ENCODE measurements at places on chromosomes 5 and 9. TPM values are rescaled to one million over a fixed set of nuclear protein-coding genes. Genes with fewer than 3 reads are reported as not detected.

Gene TAF11L4
- not detected for total RNA-seq

Gene SUSD3
- 0.13 TPM for total RNA-seq

Gene ACTBL2
- not detected for total RNA-seq

Gene CD72
- not detected for total RNA-seq

Gene ATP10B
- total RNA-seq, result not detected

Gene NR2F1
- total RNA-seq, result 39.2 TPM

Gene BRINP1
- 0.14 TPM for total RNA-seq

Gene LHX6
- under 0.01 TPM for total RNA-seq

Gene SLC46A2
- total RNA-seq, result not detected

Gene NME5
- total RNA-seq, result 1.1 TPM

Gene BARHL1
- total RNA-seq, result not detected

Gene UBE2QL1
- 0.07 TPM for total RNA-seq

Gene PCDHA13
- not detected for total RNA-seq

Gene AJM1
- 0.66 TPM for total RNA-seq

Gene CXXC5
- 4.0 TPM for total RNA-seq

Gene SEMA6A
- total RNA-seq, result 1.6 TPM

Gene RNF180
- total RNA-seq, result 10.6 TPM

Gene HAND1
- not detected for total RNA-seq

Gene PITX1
- total RNA-seq, result 0.57 TPM

Gene TLE1
- total RNA-seq, result 40.3 TPM

Gene WDR31
- 0.53 TPM for total RNA-seq

Gene AQP7
- total RNA-seq, result 0.13 TPM

Gene IRX1
- total RNA-seq, result not detected

Gene SOHLH1
- total RNA-seq, result not detected

Gene NDUFA8
- total RNA-seq, result 35.4 TPM

Gene PCDHB14
- 0.14 TPM for total RNA-seq
